ENCODE measurements at places on chromosomes 3 and 15. TPM values are rescaled to one million over a fixed set of nuclear protein-coding genes. Genes with fewer than 3 reads are reported as not detected.

Gene TRIM42
- total RNA-seq = not detected

- DNase-seq = no peak
Observed at GRCh38 chr3:189308608-189309007, 136.8 kb downstream of the TPRG1 start.

DNA sequence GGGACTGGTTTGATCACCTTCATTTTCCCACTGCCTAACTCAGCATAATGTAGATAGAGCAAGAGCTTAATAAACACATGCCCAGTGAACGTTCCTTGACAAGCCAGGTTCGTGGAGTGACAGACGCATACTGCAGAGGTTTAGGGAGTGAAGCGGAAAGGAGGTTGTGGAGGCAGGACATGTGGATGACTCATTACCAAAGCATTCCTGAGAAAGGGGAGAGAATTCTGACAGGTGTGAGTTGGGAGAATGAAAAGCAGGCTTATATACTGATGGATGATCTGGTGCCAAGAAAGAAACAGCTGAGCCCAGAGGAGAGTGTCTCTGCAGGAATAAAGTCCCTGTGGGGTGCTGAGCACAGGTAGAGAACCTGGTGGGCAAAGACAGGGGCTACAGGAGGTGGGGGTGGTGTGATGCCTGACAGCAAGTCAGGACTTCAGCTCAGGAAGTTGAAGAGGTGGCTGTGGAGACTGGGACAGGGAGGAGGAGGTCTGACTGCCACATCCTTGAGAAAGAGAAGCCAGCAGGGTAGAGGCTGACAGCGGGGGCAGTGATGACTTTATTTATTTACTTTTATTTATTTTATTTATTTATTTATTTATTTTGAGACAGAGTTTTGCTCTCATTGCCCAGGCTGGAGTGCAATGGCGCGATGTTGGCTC is 2.4 kb upstream of the RPL29 start:
- DNase-seq = no peak

- no peak for DNase-seq
Observed at GRCh38 chr15:79944622-79945021, 26.4 kb downstream of the BCL2A1 start.

- DNase-seq = no peak
Observed at GRCh38 chr3:153927107-153927506, 194.1 kb upstream of the ARHGEF26 start.

- DNase-seq = no peak
Observed at GRCh38 chr3:44342176-44342790, 3.7 kb downstream of the TCAIM start.

- DNase-seq = no peak
Observed at GRCh38 chr3:143358155-143358792, 238.7 kb downstream of the CHST2 start.

DNA sequence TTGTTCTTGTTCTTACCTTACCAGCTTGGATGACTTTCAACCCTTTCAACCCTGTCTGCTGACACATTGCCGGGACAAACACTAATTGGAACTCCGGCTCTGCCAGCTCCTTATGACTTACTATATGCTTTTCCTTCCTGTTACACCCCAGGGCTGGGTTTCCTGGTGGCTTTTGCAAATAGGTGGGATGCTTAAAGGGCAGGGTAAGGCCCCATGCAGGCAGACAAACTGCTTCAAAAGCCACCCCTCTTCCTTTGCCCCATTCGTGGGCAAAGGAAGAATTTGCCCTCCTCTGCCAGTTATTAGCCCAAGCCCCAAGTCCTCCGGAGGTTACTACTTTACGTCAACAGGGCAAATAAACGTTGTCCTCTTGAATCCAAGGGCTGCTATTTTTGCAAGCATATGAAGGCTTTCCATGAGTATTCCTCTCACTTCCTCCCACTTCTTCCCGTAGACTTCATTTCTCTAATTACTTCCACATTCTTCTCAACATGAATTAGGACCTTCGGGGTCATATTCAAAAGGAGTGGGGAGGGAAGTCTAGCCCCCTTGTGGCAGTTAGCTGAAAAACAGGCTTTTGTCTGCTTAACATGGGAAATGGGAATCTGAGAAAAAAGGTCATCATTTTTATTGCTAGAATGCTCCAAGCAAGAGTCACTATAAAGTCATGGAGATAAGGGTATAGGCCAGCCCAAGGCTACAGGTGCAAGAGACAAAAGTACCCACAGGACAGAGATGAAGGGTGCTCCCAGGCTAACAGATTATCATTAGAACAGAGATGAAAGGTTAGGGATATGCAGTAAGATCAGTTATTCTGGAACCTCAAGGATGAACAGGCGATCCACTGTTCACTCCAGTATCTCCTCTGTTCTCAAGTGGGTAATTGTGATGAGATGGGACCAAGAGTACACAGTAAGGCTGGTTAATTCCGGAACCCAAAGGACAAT is 56.3 kb upstream of the FSTL1 start:
- DNase-seq = no peak

DNA sequence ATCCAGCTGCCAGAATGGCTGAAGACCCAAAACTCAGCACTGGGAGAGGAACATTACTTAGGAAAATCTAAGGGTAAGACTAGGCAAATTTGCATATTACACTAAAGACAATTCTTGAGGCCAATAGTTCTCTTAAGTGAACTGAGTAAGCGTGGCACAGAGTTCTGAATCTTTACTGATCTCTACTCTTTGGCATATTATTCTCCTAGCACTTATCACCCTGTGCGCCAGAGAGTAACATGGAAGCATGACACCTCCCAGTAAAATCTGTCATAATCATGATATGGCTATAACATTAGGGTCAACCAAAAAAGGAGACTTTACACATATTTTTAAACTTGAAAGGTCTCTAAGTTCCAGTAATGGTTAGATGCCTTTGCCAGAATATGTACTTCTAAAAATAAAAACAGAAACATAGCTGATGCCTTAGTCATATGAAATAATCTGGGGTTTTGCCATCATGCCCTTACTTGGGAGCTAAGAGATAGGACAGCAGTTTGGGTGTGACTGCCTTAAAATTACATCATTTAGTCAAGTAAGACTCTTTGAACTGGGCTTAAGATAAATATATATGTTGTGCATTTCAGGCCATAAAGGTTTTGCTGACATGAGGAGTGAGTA is 290.5 kb downstream of the PLCL2 start:
- DNase-seq = no peak

GRCh38 chr3:113947372-113948014 is at the start of gene ZDHHC23:
ZDHHC23 (plus strand) TSS chr3:113948013; CDS start chr3:113948803, 790 bp downstream.
- peak; percentile 94 for DNase-seq

GRCh38 chr3:123660900-123661299 is 76.0 kb upstream of the HACD2 start:
- DNase-seq = peak; percentile 94

All from upper lobe of right lung (tissue), 1 donor.